Activated CD8-positive, alpha-beta T cell treated with anti-CD3 and anti-CD28 coated beads, Interleukin-2, amount 10 ng/mL, durations not matched to agents 7 days and 5 days (primary cell): ENCODE measurements at places on chromosomes 7 and 10. TPM values are rescaled to one million over a fixed set of nuclear protein-coding genes. Genes with fewer than 3 reads are reported as not detected.

DNA sequence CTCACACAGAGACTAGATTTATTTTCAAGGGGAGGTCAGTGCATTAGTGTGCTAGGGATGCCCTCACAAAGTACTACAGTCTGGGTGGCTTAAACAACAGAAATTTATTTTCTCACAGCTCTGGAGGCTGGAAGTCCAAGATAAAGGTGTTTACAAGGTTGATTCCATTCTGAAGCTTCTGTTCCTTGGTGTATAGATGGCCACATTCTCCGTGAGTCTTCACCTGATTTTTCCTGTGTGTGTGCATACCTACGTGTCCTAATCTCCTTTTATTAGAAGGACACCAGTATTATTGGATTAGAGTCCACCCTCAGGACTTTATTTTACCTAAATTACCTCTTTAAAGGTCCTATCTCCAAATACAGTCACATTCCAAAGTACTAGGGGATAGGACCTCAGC, 91.7 kb upstream of the FRMD4A start:
- DNase-seq, result no peak

The REEP3 gene
- 17.6 TPM for total RNA-seq

The PITX3 gene
- not detected for total RNA-seq

DNA sequence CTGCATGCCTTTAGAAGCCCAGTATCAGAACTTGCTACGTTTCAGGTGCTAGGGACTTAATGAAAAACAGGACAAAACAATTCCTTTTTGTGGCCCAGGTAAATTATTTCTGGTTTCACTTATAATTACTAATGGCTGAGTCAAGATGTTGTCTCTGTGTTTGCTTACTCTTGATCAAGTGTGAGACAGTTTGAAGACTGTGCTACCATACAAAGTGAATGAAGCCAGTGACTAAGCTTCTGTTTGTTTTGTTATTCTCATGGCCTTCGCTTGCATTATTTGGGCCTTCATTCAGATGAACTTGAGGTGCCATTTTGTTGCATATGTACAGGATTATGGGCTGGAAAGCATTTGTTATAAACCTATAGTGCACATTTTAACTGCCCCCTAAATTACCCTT, 17.9 kb downstream of the SMNDC1 start:
- DNase-seq, result no peak

The GRM8 gene
- total RNA-seq, result not detected

The CHST3 gene
- total RNA-seq, result not detected

- no peak for DNase-seq
Measured at GRCh38 chr10:15197276-15197675, 28.8 kb upstream of the NMT2 start.

DNA sequence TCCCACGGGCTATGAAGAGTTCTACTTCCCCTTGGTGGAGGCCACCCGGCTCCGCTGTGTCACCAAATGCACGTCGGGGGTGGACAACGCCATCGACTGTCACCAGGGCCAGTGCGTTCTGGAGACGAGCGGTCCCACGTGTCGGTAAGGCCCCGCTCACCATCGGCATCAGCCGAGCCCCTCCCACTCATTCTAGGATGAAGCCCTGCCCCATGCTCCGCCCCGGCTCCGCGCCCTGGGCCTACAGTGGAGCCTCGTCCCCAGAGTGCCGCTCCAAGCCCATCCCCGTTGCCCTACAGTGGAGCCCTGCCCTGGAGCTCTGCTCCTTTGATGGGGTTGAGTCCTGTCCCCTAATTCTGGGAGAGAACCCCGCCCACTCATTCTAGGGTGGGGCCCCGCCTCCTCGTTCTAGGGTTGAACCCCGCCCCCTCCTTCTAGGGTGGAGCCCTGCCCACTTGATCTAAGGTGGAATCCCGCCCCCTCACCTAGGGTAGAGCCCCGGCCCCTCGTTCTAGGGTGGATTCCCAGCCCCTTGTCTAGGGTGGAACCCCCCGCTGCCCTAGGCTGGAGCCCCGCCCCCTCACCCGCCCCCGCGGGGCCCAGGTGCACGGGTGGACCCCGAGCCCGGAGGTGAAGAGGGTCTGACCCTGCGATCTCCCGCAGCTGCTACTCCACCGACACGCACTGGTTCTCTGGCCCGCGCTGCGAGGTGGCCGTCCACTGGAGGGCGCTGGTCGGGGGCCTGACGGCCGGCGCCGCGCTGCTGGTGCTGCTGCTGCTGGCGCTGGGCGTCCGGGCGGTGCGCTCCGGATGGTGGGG, 3.4 kb upstream of the MUC12 start:
- DNase-seq, result peak; percentile 75

GRCh38 chr10:4296161-4296560, 511.2 kb upstream of the KLF6 start:
- no peak for DNase-seq

DNA sequence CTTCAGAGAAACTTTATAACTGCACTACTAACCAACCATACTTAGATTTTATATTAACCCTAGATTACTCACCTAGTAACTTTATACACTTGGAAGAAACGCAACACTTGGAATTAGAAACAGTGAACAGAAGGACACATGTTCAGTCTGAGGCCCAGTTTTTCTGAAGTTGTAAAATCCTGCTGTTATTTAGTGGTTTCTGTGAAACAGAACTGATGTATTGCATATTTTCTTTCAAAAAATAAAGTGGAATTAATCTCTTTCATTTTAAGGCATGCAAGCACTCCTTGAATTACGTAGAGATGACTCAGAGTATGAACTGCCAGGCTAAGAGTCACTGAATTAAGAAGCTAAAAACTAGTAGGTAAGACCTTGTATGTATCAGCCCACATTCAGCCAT, 215.8 kb downstream of the SKAP2 start:
- no peak for DNase-seq

DNA sequence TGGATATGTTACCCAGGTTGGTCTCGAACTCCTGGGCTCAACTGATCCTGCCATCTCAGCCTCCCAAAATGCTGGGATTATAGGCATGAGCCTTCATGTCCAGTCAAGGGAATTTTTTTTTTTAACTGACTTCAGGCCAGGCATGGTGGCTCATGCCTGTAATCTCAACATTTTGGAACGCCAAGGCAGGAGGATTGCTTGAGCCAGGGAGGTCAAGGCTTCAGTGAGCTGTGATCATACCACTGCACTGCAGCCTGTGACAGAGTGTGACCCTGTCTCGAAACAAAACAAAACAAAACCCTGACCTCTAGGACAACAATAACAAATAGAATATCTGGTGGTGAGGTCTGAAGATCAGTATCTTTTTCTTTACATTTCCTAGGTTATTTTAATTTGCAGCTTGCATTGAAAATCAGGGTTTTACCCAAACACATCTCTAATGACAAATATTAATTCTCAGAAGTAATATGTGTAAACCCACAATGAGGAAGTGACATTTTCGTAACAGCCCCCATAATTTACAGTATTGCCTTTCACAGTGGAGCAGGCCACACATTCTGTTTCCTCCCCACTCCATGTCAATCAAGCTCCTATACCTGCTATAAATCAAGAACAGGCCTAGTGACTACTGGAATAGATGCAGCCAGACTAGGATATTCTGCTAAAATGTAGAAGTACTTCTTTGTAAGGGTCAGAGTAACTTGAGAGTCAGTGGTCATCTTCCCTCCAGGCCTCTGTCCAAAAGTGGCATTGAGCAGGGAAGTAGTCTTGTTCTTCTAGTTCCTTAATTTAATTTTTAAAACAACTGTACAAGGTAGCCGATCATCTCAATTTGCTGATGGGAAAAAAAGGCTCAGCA, 43.3 kb upstream of the ECHDC3 start:
- no peak for DNase-seq

DNA sequence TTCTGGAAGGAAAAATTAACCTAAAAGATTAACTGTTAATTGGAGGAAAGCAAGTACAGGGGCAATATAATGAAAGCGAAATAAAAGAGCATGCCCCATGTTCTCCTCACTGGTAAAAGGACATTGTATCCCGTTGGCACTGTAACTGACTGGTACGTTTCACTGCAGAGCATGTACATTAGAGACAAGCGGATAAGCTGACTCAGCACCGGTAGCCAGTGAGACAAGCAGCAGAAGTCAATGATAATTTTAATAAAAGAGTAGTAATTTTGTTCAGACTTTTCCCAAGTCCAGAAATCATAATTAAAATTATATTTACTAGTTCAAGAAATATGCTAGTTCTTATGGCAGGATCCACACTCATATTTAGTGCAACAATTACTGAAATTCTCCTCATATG, 161.5 kb upstream of the VWC2 start:
- DNase-seq, result no peak

The OIT3 gene
- not detected for total RNA-seq

- no peak for DNase-seq
Measured at GRCh38 chr7:129401228-129401966, 32.8 kb upstream of the STRIP2 start.

The TRIM50 gene
- total RNA-seq, result not detected

GRCh38 chr7:97006816-97007582, 1.6 kb downstream of the DLX6 start:
- no peak for DNase-seq

DNA sequence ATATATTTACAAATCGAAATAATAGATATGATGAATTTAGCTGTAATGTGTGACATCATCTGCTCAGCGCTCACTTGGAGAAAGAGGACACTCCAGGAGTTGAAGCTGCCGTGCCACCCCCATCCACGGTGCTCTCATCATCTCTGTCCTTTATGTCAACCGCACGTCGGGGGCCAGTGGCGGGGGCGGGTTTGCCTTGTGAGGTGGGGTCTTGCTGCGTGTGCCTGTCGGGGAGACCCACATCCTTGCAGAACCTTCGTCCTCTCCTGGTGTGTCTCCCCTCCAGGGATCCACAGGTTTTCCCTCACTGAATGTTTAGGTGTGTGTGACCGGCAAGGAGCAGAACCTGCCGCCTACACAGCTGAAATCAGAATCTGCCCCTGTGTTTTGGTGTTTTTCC, 71.6 kb downstream of the INPP5A start:
- no peak for DNase-seq

The VSTM4 gene
- total RNA-seq, result not detected

The COL17A1 gene
- total RNA-seq, result not detected

GRCh38 chr7:124251636-124252035, 218.8 kb upstream of the TMEM229A start:
- DNase-seq, result no peak

DNA sequence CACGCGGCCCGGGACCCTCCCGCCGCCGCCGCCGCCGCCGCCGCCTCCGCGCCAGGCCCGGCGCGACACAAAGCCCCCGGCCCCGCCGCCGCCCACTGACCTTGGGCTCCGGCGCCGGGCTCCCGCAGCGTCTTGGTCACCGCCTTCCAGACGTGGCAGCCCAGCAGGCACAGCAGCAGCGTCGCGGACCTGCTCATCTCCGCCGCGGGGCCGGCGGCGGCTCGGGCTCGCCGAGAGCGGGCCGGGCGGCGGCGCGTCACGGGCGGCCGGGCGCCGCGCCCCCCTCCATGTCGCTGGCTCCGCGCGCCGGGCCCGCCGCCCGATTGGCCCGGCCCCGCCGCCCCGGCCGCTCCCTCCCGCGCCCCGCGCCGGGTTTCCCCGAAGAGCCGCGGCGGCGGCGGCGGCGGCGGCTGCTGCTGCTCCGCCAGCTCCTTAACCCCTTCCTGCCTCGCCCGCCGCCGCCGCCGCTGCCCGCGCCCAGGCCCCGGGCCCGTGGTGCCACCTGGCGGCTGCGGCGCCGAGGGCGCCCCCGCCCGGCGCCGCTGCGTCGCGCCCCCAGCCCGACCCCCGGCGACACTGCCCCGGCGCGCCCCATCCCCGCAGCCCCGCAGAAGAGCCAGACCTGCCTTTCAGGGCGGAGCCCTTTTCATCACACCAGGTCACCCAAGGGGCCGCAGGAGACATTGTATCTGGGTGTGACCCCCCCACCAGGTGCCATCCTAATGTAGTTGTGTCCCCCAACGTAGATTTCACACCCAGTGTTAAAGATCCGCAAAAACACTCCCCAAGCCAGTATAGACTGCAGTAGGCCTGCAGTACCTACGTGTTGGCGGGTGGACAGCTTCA, at the start of gene FAM171A1:
Gene FAM171A1, minus strand, starts transcription at position 434 of the 846 bp plus-strand sequence. Its CDS starts 237 bp downstream, at position 197.
- peak; percentile 70 for DNase-seq

DNA sequence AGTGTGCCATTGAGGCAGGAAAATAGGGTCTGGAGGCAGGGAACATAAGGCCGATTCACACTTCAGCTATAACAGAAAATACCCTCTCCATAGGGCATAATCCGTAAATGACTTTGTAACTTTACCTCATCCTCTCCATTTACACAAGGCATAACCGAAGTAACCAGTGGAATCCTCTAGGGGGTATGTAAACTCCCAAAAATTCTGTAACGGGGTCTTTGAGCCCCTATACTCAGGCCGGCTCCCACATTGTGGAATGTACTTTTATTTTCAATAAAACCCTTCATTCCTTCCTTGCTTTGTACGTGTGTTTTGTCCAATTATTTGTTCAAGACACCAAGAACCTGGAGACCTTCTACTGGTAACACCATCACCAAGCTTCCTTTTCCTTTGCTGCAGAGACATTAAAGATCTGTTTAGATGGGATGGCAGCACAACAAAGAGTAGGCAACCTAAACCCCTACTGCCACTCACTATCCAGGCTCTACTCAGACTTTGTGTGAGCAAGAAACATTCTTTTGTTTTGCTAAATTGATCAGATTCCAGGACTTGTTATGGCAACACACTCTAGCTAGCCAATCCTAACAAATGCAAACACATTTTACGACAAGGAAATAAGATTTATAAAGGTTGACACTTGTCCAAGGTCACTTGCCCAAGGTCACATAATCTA, 99.3 kb downstream of the DGKI start:
- no peak for DNase-seq

- DNase-seq, result no peak
Measured at GRCh38 chr10:63671317-63671937, 150.2 kb downstream of the REEP3 start.

The VIPR2 gene
- total RNA-seq, result not detected

GRCh38 chr10:75450644-75451640, 19.5 kb downstream of the LRMDA start:
- DNase-seq, result no peak

DNA sequence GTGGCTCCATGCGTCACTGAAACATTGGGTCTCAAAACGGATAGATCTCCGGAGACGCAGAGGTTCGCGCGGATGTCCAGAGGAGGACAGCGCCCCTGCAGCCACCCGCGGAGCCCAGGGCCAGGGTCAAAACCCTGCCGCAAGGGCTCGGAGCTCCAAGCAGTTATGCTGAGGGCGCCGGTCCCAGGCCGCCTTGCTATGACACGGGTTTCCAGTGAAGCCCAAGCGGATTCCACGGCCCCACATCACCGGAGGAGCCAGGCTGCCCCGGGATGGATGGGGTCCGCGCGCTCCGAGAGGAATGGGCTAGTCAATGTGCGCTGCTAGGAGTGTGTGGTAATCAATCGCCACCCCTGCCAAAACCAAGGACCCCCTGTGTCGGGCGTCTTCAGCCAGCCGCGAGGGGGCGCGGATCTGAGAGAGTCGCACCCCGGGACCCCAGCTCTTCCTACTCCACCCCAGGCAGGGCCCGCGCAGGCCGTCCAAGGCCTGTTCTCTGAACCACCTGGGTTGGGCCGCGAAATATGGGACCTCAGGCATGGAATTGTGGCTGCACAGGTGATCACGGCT, 5.6 kb upstream of the EMX2 start:
- DNase-seq, result no peak

GRCh38 chr7:142632271-142633134, 116.8 kb upstream of the PRSS1 start:
- DNase-seq, result peak; percentile 71
